ENCODE measurements at places on chromosomes 3 and 15. TPM values are rescaled to one million over a fixed set of nuclear protein-coding genes. Genes with fewer than 3 reads are reported as not detected.

Gene KLHL6
- 6.8 TPM for total RNA-seq

Gene MORC1
- total RNA-seq, result not detected

Gene HTR3E
- total RNA-seq, result not detected

Gene NR2E3
- 3.2 TPM for total RNA-seq

Gene IL17RB
- total RNA-seq, result 0.96 TPM

Gene SLC27A2
- total RNA-seq, result 0.39 TPM

Gene ACP3
- 1.2 TPM for total RNA-seq

Gene KBTBD13
- 1.5 TPM for total RNA-seq

Gene UBE2E1
- total RNA-seq, result 87.2 TPM

Gene TTC23
- total RNA-seq, result 28.2 TPM

Gene AP3B2
- 0.42 TPM for total RNA-seq

Gene SLC7A14
- not detected for total RNA-seq

Gene NMNAT3
- 12.7 TPM for total RNA-seq

Gene KCNAB1
- total RNA-seq, result 22.6 TPM

Gene STARD9
- 38.7 TPM for total RNA-seq

Gene TLR9
- 0.42 TPM for total RNA-seq

Gene TMEM212
- total RNA-seq, result not detected

Gene FBXL22
- total RNA-seq, result 16.3 TPM

Gene NR1I2
- total RNA-seq, result not detected
